ENCODE measurements at places on chromosomes 16 and 17.
A peak's percentile ranks its signal among the peaks of the same experiment; 100 is the strongest.

DNA sequence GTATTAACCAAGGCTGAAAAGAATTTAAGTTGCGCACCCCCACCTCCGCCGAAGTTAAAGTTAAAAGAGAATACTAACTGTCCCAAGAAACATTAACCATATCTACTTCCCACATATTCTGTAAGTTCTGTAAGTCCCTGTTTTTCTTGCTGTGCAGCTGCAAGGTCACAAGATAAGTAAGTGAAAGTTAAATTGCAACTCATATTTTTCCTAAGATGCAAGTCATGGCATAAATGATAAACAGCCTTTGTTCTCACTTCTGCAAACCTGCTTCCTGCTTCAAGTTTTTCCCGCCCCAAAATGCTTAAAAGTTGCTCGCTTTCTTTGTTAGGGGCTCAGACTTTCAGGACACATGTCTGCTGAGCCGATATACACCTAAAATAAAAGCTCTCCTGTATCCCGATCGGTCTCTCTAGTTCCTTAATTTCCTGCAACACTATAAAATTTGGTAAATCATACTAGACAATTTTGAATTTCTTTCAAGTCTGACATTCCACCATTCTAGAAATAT lies 32.6 kb upstream of the ABCA9 start:
- no peak for DNase-seq

DNA sequence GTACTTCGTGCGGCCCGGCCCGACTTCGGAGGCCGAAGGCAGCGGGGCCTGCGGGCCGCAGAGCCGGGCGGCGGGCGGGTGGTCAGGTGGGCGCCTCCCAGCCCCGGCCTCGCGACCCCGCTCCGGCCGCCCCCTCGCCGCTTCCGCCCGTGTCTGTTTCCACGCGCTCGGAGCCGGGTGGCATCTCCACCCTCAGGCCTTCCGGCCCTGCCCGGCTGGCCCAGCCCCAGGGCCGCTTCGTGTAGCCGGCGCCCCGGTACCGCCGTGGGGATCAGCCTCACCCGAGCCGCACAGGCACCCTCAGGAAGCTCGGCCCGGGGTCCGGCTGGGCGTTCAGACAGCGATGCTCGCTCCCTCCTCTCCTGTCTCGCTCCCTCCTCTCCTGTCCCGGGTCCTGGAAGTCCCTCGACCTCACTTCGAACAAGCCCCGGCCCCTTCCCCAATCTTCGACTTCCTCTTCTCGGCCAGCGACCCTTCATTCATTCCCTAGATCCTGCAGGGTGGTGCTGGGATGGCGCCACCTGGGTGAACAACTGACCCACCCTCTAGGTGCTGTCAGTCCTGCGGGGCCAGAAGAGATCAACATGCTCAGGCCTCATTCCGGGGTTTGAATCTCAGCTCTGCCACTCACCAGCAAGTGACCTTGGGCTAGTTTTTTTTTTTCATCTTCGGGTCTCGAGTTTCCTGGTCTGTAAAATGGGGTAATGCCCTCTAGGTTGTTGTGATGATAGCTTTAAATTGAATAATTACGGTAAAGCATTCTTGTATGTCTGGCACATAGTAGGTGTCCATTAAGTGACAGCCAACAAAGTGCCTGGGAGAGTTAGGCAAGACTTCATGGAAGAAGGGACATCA lies 610 bp downstream of the VPS4A start:
- DNase-seq, result no peak

DNA sequence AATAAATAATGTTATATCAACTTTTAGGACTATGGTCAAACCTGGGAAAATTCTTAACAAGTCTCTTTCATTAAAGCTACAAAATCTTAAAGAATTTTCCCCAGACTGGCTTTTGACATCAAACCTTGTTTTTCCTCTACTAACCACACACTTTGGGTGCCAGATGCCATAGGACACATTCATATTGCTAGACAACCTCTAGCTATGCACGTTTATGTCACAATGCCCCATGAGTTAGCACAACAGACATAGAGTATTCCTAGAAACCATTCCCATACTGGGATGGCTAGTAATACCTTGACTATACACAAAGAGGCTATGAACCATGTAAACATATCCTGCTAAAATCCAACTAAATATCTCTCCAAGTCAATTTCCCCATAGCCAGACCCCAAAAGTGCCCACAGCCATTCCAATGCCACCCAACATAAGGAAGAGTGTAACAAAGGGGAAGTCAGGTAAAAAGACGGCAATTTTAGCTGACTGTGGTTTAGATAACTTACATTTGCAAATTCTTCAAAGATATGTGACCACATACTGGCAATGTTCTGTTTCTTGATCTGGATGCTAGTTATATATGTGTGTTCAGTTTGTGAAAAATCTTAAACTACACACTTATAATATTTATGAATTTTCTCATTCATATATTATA lies 23.4 kb downstream of the SMURF2 start:
- DNase-seq, result no peak

- DNase-seq, result no peak
These were observed 732.6 kb downstream of the WWOX start for GRCh38 chr16:78832100-78832499.

DNA sequence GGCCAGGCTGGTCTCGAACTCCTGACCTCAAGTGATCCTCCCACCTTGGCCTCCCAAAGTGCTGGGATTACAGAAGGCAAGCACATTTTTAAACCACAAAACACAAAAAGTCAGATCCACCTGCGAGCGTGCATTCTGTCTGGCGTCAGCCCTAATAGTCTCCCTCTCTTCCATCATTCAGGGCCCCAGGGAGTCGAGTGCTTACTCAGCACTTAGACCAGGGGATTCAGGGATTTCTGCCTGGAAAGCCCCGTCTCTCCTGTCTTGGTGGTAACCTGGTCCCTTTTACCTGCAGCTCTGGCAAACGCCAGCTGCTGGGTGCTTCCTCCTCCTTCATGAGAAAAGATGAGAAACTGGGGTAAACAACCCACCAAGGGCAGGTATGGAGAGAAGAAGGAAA lies 443.1 kb downstream of the SOX9 start:
- DNase-seq, result no peak

DNA sequence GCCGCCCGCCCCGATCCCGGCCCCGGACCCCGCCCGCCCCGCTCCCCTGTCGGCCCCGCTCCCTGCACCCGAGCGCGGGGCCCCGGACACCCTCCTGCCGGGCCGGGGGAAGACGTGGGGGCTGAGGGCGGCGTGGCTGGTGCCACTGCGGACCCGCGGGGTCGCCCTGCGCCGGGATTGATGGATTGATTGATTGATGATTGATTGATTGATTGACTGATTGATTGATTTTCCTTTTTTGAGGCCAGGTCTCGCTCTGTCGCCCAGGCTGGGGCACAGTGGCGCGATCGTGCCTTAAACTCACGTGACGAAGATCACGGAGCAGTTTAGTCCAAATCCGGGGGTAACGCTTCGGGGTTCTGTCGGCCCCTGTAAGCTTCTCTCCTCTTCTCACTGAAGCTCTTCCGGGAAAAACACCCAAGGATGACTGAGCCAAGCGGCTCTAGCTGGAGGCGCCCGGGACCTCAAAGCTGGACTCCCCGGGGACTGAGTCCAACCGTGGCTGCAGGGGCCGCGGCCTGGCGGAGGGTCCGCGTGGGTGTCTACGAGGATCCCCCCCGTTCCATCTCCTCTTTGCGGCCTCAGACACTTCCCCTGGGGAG lies 40.2 kb upstream of the BHLHA9 start:
- DNase-seq, result no peak

GRCh38 chr17:6981426-6981825 lies 14.4 kb upstream of the ALOX12 start:
- no peak for DNase-seq

- no peak for DNase-seq
These were observed 315.6 kb downstream of the SEC14L1 start for GRCh38 chr17:77456271-77456950.

GRCh38 chr16:23561586-23561985 lies 4.1 kb downstream of the UBFD1 start:
- DNase-seq, result no peak

GRCh38 chr17:7745748-7746470 lies 28.4 kb downstream of the DNAH2 start:
- no peak for DNase-seq

- DNase-seq, result no peak
These were observed 150.6 kb downstream of the CLEC16A start for GRCh38 chr16:11094857-11095565.

DNA sequence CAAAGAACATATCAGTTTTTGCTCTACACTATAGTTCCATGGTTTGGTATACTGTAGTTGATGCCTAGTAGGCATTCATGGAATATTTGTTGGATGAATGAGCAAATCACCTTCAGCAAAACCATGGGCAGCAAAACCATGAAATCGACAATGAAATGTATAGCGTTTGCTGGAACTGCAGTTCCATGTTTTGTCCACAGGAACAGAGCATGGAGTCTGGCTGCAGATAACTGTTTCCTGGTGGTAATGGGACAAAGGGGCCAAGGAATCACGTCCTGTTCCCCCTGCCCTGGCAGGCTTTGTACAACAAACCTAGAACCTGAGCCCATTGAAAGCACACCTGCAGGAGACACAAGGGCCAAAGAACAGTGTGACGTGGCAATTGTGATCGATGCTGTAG lies 101.1 kb downstream of the USP31 start:
- no peak for DNase-seq

GRCh38 chr17:19744922-19745757 lies 3.0 kb downstream of the ALDH3A1 start:
- DNase-seq, result peak; percentile 63

DNA sequence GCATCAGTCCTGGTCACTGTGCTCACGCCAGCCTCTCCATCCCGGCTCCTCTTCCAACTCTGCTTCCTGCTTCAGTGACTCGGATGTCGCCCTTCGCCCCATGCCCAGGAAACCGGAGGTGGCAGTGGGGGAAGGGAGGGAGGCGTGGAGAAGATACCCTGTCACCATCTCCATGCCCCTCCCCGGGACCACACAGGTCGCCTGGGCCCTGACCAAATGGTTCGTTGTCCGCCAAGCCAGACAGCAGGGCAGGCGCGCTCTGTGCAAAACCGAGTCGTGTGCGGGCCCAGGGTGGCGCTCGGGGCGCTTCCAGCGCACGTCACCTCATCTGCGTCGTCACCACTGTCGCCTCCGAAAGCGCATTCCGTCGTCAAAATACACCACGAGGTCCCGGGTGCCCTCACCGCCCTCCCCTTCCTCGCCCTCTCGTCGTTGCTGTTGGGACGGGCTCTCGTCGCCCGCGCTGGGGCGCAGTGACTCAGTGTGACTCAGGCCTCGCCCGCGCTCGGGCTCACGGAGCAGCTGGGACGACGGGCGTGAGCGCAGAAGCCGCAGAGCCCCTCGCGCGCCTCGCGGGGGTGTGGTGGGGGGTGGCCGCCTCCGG lies 39.2 kb downstream of the ZNF778 start:
- peak; percentile 39 for DNase-seq

GRCh38 chr17:6574687-6575595 lies 18.6 kb upstream of the PITPNM3 start:
- DNase-seq, result no peak

DNA sequence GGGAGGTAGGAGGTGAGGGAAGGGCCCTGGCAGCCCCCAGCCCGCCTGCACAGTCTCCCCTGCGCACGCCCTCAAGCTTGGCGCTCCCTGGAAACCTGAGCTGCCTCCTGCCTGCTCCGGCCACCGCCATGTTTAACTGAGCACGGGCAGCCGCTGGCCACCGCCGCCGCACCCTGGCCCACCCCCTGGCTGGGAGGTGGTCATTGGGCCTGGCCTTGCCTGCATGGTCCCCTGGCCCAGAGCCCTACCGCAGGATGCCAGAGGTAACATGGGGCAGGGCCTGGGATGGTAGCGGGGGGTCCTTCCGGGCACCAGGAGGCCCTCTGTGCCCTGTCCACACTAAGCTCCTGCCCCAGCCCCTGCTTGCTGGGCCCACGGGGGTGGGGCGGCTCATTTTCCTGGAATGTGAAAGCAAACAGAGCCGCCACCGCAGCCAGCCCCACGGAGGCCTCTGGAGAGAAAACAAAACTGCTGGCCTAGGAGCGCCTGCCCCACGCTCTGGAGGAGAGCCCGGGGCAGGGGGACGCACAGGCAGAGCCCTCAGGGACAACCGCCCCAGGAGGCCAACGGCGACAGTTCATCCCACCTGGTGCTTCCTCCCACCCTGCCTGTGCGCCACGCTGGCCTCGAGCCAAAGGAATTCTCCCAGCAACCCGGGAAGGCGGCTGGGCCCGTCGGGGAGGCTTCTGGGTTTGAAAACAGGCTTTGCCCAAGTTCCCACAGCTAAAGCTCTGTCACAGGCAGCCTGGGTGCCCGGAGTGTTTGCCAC lies 8.9 kb downstream of the NHERF2 start:
- DNase-seq, result no peak

GRCh38 chr17:9239246-9239792 lies 218.0 kb downstream of the NTN1 start:
- DNase-seq, result no peak
